RWPE1 (cell line): ENCODE measurements at places on chromosomes 5 and 9.
A peak's percentile ranks its signal among the peaks of the same experiment; 100 is the strongest.

DNA sequence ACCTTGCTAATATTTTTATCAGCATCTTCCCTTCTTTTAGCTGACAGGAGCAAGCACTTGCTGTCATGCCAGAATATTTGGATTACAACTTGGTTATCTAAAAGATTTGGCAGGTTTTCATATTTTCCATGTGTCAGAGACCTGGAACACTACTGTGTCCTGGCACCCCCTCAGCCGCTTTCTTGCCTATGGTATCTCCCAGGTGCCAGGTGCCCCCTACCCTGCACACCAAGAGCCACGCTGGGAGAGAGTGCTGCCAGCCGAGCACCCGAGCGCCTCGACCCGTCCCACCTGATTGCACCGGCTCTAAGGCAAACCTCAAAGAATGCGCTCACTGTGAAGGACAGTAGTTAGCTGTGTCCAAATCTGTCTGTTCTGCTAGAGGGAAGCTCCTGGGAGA lies 84.8 kb downstream of the GTF3C4 start:
- no peak for DNase-seq

- DNase-seq: no peak
Observed at GRCh38 chr5:50922942-50923767, 256.7 kb downstream of the PARP8 start.

DNA sequence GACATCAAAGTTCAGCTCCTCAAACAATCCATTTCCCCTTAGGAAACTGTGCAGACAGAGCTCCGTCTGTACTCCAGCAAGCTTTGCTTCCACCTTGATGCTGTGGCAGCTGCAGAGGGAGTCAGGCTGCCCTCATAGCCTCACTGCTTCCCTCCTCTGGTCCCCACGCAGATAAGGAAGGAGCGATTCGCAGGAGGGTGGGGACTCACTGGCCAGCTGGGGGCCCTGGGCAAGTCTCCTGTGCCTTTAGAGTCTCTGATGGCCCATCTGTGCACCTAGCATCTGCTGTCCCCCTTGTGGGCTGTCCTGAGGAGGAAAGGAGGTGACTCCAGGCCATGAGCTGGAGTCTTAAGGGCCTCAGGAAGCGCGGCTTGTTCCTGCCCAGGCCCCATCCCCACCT lies 121.5 kb downstream of the ENTREP1 start:
- DNase-seq: no peak

GRCh38 chr5:60066502-60066901 lies 173.0 kb upstream of the PDE4D start:
- DNase-seq: peak; percentile 6

DNA sequence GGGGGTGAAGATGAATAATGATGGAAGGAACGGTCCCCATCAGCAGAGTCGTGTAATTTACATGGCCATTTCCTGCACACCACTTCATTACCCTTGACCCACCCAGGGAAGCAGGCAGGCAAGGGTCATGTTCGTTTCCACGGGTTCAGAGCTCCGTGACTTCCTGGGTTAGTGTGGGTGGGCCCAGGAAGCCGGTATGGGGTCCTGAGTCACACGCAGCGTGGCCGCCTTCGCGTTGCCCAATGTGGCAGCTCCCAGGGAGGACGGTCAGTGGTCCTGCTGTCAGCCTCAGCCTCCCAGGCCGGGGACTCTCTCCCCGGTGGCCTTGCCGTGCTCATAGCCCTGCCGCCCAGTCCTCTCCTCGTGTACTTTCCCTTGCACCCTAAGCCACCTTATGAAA lies 5.1 kb upstream of the TERT start:
- no peak for DNase-seq

GRCh38 chr5:137186759-137187461 lies 312.2 kb downstream of the SPOCK1 start:
- peak; percentile 36 for DNase-seq

DNA sequence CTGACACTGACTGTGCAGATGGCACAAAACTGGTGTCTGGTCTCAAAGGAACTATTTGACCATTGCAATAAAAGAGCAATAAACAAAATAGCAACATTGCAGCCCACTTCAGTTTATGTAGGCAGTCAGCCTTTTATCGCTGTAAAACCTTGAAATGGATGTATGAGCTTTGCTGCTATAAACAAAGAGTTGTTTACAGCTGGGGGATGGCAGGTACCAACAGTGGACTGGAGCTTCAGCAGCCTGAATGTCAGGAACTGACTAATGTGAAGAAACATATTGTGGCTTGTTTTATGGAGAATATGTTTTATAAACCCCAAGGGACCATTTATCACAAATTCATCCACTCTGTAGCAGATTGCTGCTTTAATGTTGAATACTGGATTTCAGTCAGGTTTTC lies 78.0 kb downstream of the PTPRD start:
- DNase-seq: no peak
